ENCODE measurements at places on chromosomes 11 and 22.

GRCh38 chr11:75158696-75159150 lies 7.8 kb downstream of the SLCO2B1 start:
- DNase-seq, result no peak

GRCh38 chr11:133939558-133939957 lies 17.2 kb downstream of the IGSF9B start:
- no peak for DNase-seq

DNA sequence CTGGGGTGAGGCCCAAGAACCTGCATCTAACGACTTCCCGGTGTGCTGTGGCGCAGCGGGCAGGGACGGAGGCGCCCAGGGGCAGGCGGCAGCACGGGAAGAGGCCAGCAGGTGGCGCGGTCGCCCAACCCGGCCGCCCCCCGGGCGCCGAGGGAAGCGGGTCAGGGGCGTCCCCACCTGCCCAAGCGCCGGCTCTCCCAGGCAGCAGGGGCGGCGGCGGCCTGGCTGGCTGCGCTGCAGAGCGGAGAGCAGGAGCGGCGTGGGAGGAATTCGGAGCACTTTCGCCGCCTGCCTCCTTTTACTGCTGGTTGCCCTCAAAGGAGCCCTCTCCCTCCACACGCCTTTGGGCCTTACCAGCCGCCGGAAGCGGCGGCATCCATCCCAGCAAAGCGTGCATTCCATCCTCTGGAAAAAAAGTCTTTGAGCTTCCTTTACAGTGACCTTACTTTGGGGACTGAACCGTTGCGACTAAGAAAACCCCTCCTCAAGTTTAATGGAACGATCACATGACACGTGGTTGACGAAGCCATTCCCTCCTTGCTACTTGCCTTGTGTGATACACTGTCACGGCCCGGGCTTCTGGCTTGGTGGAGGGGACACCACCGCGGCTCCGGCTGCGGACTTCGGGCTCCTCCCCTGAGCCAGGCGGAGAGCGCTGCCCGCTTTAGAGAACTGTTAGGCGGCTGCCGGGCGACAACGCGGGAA lies 106.8 kb upstream of the CLMP start:
- peak; percentile 14 for DNase-seq

DNA sequence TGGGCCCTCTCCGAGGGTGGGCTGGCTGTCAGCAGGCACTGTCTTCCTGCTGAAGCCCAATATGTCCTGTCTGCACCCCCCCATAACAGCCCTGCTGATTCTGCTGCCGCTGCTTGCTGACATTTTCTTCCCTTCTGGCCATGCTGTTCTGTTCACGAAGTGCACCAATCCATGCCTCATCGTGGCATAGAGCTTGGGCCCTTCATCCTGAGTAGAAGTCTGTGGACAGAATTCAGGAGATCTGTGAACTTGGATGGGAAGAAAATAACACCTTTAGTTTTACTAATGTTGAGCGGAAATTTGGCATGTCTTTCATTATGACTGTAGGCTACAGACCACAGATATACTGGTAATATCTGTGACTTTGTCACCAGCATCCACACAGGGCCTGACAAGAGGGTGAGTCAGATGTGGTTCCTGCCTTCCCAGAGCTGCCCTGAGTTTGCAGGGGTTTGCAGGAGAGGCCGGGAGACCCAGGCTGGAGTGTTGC lies 14.1 kb upstream of the KIAA0930 start:
- no peak for DNase-seq

DNA sequence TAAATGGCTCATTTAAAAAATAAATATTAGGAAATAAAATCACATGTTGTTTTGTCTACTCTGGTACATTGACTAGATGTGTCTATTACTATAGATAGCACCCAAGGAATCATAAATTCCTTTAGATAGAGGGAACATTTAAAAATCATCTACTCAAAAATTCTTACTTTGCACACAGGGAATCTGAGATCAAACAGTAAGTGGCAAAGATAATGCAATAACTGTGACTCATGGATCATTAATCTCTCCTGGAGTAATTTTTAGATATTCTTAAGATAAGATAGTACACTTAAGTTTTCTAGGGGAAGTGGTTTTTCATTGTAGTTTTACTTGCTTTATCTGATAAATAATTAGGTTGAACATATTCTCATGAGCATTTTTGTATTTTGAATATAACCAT lies 468.9 kb downstream of the LUZP2 start:
- no peak for DNase-seq

- DNase-seq, result no peak
These were observed 63.2 kb downstream of the SHANK2 start for GRCh38 chr11:71188886-71189767.

DNA sequence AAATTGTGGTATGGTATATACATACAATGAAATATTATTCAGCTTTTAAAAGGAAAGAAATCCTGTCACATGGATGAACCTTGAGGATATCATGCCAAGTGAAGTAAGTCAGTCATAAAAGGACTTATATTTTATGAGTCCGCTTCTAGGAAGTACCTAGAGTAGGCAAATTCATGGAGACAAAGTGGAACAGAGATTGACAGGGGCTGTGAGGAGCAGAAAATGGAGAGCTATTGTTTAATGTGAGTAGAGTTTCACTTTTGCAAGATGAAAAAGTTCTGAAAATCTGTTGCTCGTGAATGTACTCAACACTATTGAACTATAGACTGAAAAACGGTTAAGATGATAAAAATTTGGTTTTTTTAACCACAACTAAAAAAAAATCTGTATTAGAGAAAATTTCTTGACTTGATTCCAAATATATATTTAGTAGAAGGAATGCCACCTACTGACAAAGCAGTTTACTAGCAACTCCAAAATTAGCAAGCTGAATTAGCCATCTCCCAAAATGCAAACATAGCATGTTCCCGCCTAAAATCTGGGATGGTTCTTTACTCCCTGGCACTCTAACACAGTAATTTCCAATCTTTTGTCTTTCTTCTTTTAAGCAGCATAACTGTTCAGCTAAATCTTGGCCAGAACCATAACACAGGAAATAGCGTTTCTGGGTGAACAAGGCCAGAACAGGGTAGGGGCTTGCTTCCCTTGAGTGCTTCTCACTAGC lies 1.5 kb downstream of the UFD1 start:
- peak; percentile 25 for DNase-seq

DNA sequence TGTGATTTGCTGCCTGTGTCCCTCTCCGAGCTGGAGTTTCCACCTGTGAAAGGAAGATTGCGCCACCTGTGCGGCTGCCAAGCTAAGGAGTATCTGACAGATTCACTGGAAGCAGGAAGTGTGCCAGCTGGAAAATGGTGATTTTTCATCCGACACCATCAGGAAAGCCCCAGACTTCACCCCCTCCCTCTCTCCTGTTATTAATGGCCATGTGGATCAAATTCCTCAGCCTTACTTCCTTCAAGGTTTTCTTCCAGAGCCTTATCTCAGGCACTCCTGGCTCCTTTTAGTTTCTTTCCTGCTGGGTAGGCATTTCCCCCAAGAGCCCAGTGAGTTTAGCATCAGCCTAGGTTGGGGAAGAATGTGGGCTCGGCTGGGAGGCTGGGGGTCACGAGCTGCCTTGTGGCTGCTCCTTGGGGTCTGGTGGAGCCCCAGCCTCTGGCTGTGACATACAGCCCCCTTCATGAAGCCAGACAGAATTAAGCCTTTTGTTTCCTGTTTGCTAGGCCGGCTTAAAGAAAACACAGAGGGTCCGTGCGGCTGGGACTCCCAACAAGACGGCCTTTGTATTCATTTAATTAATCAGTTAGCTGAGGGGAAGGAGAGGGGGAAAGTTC lies 37.1 kb downstream of the PKNOX2 start:
- DNase-seq, result no peak

DNA sequence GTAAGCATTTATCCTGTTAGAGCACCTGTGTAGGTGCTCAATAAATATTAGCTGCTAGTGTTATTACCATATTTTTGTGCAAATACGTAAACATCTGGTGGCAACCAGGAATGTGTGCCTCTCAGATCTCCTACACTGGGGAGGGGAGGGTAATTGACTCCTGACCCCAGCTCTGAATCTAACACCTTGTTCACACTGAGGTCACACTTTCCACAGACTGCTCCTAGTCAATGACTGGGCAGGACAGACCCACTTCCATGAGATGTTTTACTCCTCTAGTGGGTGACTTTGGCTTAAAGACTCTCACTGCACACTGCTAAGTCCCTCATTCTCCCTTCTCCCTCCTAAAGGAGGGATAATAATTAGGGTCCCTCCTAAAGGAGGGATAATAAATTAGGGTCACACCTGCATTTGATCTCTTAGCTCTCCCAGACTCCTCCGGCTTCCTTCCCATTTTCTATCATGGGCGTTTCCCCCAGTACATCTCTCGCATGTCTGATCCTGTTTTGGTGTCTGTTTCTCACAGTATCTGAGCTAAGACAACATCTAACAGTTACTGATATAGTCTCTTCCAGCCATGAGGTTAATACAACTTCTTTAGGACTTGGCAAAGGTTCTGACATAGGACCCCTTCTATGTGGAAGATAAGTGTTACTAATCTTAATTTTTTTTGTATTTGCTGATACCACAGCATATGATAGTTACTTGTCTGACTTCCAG lies 8.0 kb downstream of the CSTPP1 start:
- no peak for DNase-seq

DNA sequence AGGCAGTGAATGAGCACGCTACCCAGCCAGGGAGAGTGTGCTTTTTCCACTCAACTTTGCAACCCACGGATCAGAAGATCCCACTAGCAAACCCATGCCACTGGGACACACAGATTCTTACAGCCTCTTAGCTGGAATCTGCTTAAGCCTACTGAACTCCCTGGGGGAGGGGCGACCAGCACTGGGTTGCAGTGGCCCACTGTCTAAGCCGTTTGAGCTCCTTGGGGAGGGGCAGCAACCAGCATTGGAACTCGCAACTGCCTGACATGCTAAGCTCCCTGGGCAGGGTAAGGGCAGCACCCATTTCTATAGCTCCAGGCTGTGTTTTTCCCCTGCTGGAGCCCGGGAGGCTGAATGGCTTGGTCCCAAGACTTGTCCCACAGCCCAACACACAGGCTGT lies 99.6 kb downstream of the FAM168A start:
- no peak for DNase-seq

- DNase-seq, result no peak
These were observed at the start of gene TBCEL for GRCh38 chr11:121023848-121024751. TSS of gene TBCEL (plus strand) at chr11:121024102. CDS start at chr11:121045691, 21,589 bp downstream.

DNA sequence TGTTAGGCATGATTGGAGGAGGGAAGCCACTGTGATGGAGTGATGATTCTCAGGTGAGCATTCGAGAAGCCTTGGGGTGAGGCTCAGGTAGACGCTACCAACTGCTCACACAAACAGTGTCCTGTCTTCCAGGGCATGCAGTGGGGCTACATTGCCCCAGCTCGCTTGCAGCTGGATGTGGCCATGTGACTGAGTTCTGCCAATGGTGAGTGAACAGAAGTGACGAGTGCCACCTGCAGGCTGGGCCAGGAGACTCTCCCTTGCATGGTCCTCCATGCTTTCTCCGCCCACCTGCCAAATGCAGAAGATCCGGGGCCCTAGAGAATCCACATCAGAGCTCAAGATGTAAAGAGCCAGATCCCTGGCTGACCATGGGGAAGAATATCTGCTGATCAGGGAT lies 195.9 kb downstream of the BCR start:
- DNase-seq, result no peak
